ENCODE measurements at places on chromosomes 7 and 10.

DNA sequence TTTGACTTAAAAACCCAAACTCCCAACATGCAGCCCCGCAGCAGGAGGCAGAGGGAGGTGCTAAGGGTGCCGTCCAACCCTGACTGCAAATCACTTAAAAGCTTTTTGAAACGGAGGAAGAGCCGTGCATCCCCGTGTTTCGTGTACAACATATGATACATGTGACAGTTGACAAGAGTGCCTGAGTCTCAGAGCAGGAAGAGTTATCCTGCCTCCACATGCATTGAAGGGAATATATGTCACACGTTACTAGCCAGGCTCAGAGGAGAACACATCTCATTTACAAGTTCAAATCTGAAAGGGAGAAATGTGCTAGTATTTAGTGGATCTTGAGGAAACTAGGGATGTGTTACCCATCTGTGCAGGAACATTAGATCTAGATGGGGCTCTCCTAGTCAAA is 69.9 kb downstream of the SDK1 start:
- DNase-seq: no peak

GRCh38 chr10:132836832-132837540 is 51.0 kb upstream of the NKX6-2 start:
- peak; percentile 93 for DNase-seq

GRCh38 chr7:115475761-115476385 is 554.0 kb downstream of the MDFIC start:
- DNase-seq: no peak

GRCh38 chr10:79335094-79335469 is 12.2 kb upstream of the PPIF start:
- no peak for DNase-seq

DNA sequence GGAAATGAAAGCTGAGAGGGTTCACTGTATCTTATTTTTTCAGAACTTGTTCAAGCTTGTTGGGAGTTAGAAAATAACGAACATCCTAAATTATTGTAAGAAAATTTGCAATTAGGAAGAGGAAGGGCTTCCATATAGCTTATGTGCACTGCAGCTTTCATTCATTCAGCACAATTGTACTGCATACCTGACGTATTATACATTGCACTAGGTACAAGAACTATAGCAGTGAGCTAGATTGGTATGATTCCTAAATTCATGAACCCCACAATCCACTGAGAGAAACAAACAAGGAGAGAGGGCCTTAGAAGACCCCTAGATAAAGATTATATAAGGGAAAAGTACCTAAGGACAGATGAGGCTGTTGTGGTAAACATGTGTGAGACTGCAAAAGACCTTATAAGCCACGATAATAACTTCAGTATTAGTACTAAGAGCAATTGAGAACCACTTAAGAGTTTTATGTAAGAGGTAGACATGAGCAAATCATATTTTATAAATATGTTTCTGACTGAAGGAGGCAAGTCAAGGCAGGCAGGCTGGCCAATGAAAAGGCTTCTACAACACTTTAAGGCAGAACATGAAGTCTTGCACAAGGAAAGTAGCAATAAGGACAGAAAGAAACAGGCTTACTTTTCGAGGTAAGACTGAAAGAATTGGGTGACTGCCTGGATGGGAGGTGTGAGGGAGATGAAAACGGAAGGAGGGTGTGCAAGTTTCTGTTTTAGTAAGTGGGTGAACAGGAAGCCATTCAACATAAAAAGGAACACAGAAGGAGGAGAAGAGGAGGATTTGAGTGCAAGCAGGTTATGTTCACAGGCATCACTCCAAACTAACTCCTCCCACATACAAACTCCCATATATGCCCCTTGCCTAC is 77.9 kb upstream of the LRRN3 start:
- DNase-seq: no peak

- no peak for DNase-seq
Observed at GRCh38 chr10:124377101-124377500, 41.6 kb downstream of the OAT start.

DNA sequence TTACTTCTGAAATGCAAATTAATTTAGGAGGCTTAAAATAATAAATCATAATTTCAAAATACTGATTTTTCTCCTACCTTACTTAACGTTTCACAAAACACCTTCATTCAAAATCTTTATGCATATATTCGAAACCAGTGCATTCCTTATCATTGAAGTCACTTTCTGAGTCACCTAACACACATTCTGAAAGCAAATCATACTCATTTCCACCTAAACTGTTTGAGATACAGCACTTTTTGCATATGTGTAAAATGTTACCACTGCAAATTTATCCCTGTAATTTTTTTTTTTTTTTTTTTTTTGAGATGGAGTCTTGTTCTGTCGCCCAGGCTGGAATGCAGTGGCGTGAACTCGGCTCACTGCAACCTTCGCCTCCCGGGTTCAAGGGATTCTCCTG is 15.7 kb downstream of the PPP3CB start:
- peak; percentile 50 for DNase-seq

- peak; percentile 19 for DNase-seq
Observed at GRCh38 chr7:34011017-34011695, 105.8 kb downstream of the BMPER start.

GRCh38 chr10:75959209-75959608 is 527.8 kb downstream of the LRMDA start:
- DNase-seq: peak; percentile 79

GRCh38 chr10:95477175-95477520 is 84.0 kb downstream of the SORBS1 start:
- no peak for DNase-seq

DNA sequence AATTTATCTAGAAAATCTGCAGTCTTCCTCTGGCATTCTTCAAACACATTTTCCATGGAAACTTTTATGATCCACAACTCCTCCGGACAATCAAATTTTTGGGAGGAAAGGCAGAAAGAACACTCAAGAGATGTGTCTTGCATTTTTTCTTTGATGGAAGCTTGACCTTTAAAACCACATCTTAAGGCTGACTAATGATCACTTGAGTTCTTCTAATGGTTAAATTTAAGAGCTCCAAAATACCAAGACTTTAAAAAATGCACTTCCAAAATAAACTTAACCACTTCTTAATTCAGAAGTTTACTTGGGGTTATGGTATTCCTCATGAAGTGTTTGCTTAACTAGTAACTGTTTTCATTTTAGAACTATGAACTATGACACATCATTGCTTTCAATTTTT is 43.3 kb downstream of the ETV1 start:
- peak; percentile 44 for DNase-seq

DNA sequence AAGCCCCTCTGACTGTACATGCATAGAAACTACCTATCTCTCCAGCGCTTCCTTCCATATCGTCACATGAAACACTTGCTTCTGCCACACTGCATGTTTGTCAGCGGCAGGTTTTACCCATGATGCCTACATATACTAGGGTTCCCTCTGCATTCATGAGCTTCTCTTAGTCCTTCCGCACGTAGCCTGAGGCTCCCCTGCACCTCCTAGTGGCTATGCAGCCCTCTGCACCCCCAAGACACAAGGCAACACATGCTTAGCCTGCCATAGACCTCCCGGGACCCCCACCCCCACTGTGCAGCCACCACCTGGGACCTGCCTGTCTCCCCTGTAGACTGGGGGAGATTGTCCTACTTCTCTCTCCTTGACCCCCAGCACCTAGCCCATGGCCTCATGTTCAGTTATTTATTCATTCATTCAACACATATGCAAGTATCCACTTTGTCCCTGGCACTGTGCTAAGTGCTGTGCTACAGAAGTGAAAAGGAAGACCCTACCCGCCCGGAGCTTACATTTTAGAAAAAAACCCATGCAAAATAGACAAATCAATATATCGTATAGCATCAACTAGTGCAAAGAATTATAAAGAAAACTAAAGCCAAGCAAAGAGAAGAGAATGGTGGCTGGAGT is 23.5 kb downstream of the TMEM273 start:
- peak; percentile 67 for DNase-seq

DNA sequence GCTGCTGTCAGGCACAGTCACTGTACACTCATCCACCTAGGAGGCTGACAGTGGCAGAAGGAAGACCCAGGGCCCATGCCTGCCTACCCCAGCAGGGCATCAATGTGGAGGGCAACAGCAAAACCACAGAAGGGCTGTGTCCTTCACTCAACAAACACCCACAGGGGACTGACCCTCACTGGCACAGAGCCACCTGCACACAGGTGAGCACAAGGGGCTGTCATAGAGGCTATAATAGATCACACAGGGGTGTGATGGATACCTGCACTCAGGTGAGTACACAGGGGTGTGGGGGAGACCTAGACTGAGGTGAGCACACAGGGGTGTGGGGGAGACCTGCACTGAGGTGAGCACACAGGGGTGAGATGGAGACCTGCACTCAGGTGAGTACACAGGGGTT is 132.8 kb upstream of the TCERG1L start:
- no peak for DNase-seq

GRCh38 chr7:2980401-2981102 is 63.1 kb downstream of the CARD11 start:
- no peak for DNase-seq

GRCh38 chr10:110641256-110641655 is 2.9 kb upstream of the RBM20 start:
- no peak for DNase-seq

GRCh38 chr10:86335831-86336230 is 30.8 kb downstream of the GRID1 start:
- no peak for DNase-seq

GRCh38 chr7:47581804-47582763 is at the start of gene TNS3:
TSS of gene TNS3 (minus strand) at chr7:47582111. CDS start at chr7:47439636, 142,475 bp downstream.
- peak; percentile 87 for DNase-seq

GRCh38 chr10:19111501-19112267 is 63.1 kb downstream of the MALRD1 start:
- DNase-seq: no peak

GRCh38 chr7:133778472-133778871 is 348.7 kb upstream of the LRGUK start:
- DNase-seq: no peak

DNA sequence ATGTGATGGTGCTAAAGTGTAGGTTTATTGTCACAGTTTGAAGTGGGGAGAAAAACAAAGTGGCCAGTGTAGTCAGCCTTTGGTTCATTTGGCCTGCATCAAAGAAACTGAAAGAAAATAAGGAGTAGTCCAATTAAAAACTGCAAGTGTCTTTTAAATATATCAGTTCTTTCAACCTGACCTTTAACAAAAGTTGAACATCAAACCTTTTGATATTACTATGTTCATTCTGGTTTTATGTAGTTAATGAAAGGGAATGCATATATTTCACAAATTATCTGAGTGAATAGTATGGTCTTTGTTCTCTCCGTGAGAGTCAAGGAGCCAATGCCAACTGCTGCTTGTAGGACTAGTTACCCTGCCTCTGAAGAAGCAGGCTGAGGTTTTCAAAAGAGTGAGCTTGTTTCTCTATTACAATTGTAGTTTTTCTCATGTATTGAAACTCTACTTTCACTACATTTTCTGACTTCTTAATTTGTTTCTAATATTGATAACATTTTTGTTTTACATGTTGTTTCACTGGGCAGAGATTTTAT is 1160.8 kb upstream of the LRRTM3 start:
- no peak for DNase-seq

GRCh38 chr10:91197127-91197526 is 23.3 kb upstream of the PCGF5 start:
- DNase-seq: peak; percentile 46

GRCh38 chr7:20033621-20034400 is 183.4 kb downstream of the MACC1 start:
- peak; percentile 70 for DNase-seq

DNA sequence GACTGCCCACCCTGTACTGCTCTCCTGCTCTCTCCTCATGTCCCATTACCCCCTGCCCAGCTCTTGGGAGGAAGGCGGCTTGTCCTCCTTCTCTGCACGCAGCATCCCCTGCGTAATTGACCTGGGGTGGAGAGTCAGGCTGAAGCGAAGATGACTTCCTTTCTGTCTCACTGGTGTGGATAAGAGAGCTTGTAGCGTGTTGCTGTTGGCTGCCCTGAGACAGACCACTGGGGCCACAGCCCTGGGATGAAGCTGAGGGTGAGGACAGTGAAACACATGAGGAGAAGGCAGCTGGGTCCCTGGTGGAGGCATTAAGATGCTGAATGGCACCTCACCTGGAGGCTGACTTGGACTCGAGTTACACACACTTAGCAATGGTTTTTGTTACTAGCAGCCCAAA is 310.3 kb upstream of the ZNF32 start:
- no peak for DNase-seq

- DNase-seq: peak; percentile 13
Observed at GRCh38 chr7:80641548-80641947, 3.1 kb downstream of the CD36 start.

- no peak for DNase-seq
Observed at GRCh38 chr10:130141460-130141859, 5.3 kb downstream of the GLRX3 start.

DNA sequence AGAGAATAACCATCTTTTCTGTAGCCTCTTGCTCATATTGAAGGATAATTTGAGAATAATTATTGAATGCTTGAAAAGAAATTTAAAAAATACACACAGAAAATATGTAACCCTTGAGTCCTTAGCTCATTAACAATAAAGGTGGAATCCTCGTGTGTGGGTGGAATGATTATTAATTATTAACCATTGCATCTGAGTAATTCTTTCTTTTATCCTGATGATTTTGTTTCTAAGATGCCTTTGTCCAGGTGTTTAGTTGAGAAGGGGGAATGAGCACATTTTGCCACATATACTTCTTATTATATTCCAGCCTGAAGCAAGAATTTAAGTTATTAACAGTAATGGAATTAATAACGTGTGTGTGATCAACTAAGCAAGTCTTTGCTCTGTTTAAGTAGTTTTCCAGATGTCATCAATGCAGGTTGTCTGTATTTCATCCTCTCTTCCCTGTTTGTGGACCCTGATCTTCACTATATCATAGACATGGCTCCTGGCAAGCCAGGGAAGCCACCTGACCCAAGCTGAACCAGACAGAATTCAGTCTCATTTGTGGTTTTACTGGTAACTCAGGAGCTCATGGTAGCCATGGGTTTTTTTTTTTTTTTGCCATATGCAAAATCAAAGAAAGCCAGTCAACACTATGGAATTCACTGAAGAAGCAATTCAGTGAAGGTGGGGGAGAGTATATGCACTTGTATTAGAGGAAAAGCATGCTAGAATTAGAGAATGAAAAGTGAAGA is 144.3 kb downstream of the KIF20B start:
- no peak for DNase-seq

DNA sequence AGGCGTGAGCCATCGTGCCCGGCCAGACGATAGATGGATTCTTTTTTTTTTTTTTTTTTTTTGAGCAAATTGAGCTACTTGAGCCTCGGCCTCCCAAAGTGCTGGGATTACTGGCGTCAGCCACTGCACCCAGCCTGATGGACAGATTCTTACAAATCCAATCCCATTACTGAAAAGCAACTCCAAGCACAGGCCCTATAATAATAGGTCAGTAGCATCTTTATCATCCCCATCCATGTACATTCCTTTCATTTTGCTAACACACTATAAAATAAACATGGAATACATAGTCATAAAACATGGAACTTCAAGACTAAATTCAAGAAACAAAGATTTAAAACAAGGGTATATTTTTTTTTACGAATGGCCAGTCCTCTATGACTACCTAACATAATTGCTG is 16.0 kb upstream of the RSBN1L start:
- no peak for DNase-seq

DNA sequence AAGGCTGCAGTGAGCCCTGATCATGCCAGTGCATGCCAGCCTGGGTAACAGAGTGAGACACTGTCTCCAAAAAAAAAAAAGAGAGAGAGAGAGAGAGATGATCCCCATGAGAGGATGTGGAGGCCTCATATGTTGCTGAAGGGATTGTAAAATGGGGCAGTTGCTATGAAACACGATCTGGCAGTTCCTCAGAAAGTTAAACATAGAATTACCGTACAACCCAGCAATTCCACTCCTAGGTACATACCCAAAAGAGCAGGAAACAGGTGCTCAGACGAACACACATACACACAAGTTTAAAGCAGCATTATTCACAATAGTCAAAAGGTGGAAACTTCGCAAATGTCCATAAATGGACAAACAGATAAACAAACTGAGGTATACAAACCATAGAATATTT is 27.4 kb upstream of the CYTH3 start:
- no peak for DNase-seq

Measured in GM03348 (cell line).